ENCODE measurements at places on chromosomes 6 and 20. TPM values are rescaled to one million over a fixed set of nuclear protein-coding genes. Genes with fewer than 3 reads are reported as not detected.

DNA sequence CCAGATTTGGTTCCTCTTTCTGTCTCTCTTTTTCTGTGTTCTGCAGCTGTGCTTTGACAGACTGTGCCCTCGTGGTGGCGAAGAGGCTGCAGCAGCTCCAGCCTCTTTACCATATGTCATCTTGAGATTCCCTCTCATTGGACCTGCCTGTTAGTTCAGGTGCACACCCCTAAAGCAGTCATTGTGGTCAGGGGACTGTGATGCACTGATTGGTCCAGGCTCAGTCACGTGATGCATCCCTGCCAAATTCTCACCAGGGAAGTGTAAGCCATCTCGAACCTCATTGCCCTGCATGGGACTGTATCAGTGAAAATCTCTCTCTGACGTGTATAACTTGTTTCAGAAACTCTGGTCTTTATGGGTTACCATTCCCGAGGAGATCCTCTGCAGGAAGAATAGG lies 160.3 kb downstream of the EYA2 start:
- DNase-seq: no peak

- DNase-seq: no peak
Observed at GRCh38 chr6:164882236-164882635, 427.2 kb downstream of the C6orf118 start.

GRCh38 chr6:43942616-43943015 lies 172.6 kb downstream of the VEGFA start:
- DNase-seq: no peak

GRCh38 chr6:7134999-7135745 lies 27.4 kb downstream of the RREB1 start:
- DNase-seq: no peak

- DNase-seq: no peak
Observed at GRCh38 chr6:143038833-143039232, 21.9 kb upstream of the AIG1 start.

- DNase-seq: no peak
Observed at GRCh38 chr20:33176101-33176500, 8.1 kb downstream of the BPIFA2 start.

DEFB129 gene
- polyA plus RNA-seq: not detected

FAM83D gene
- polyA plus RNA-seq: 14.6 TPM

IYD gene
- polyA plus RNA-seq: 3.1 TPM

TAAR5 gene
- polyA plus RNA-seq: not detected
